ENCODE measurements at places on chromosomes 13 and 19.

GRCh38 chr13:62014299-62014698 lies 598.6 kb upstream of the PCDH20 start:
- no peak for DNase-seq

DNA sequence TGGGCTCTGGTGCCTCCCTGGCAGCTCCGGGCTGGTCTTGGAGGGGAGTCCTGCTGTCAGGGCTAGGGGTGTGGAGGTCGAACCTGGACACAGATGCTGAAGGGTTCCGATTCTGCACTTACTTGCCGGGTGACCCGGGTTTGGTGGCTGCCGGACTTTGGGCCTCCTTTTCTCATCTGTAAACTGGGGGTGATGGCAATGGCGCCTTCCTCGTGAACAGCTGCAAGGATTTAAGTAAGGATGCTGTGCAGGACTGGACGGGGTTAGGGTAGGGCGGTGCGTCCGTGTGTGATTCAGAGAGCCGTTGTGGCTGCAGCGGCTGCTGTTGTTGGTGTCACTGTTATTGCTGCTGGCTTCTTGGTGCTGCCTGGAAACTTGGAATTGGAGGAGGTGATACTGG lies 2.4 kb downstream of the HPN start:
- no peak for DNase-seq

GRCh38 chr19:35436477-35437405 lies 11.3 kb upstream of the FFAR2 start:
- no peak for DNase-seq

DNA sequence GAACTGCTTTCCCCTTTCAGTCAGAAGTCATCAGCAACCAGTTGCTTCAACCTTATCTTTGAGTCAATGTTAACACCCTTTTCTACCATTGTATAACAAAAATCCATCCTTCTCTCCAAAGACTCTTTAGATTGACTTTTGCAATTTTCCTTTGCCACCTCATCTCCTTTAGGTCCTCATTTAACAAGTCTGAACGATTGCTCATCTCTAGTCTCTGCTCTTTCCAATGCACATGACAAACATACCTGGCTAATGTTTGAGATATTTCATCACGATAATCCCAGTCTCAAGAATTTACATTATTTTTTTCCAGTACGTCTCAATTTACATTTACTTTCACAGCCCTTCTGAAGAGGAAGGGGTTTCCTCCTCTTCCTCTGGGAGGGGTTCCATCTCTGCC lies 127.5 kb downstream of the KLF12 start:
- DNase-seq: no peak

DNA sequence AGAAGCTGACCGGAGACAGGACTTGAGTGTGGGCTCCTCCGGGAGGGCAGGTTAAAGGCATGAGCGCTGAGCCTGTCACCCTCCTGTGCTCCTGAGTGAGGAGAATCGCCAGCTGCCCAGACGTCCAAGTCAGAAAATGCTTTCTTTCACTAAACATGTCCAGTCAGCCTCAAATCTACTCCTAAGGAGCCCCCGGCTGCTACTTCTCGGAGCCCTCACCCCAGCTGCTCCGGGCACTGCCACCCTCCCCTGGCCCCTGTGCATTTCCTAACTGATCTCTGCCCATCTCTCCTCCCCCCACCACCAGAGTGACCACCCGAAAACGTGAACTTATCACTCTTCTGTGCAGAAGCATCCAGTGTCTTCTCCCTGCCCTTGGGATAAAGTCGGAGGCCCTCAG lies 277.5 kb upstream of the SOX1 start:
- no peak for DNase-seq

DNA sequence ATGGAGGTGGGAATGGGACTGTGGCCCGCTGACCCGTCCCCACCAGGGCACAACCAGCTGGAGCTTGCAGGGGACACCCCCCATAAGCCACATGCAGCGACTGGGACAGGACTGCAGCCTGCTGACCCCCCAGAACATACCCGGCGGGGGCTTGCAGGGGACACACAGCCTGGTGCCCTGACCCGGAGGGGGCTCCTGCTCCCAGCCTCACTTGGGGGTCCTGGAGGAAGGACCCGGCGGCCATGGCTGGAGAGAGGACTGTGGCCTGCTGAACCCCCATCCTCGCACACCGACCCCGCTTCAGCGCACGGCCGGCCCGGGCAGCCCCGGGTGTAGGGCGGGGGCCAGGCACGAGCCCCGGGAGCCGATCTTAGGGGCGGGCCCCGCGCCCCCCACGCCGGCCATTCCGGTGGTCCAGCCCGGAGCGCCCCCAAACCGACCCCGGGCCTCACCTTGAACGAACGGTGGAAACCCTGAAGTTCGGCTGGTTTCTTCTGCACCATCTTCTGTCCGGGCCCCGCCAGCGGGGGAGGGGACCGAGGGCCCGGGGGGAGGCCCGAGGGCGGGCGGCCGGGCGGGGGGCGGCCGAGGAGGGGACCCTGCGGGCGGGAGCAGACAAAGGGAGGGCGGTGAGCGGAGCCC lies 574 bp downstream of the MKNK2 start:
- no peak for DNase-seq

DNA sequence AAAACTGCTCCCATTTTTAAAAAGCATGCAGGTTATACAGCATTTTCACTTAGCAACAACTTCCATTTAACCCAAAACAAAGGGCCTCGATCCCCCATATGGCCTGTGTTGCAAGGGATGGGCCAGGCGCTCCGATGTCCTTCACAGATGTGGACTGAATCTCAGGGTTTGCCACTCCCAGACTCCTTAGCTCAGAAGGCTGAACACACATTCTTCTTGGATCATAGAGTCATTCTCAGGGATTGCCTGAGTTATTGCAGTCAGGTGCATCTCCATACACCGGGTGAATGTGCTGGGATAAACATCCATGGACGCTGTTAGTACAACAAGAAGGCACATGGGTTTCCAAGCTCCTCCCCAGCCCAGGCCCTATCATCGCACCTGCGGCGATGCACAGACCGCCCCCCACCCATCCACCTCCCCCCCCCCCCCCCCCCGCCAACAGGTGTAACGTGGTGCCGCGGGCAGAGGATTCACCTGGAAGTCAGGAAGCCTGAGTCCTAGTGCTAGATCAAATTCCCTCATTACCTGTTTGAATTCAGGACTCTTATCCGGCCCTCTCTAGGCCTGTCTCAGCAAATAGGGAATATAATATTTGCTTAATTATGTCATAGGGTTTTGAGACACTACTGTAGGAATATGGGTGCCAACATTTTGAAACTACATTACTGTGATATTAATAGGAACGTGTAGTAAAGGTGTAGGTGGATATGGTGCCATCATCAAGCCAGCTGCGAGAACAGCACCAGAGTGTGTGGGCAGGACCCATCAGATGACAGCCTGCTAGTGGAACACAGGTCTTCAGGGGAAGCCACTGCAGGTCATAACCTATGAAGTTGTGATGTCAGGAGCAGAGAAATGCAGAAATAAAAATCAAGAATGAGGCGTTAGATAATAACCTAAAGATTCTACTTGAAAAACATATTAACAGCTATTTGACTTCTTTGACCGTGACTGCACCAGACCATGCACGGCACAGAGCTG lies 110.9 kb downstream of the SACS start:
- no peak for DNase-seq

- DNase-seq: no peak
Observed at GRCh38 chr19:29634002-29634401, 27.9 kb downstream of the POP4 start.

DNA sequence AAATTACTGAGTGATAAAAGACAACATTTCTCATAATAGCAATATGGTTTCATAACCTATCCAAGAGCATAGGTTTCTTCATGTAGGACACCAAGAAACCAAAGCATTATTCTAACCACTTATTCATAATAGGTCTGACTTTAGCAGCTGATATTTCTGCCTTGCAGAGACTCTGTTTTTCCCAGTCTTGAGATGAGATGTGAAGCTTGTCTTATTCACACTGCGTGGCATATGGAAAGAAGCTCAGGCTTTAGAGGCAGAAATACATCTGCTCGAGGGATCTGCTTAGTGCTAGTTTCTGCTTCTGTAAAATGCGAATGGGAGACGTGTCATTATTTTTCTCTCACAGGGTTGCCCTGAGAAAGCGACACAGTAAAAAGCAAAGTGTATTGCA lies 232.0 kb upstream of the SPRY2 start:
- no peak for DNase-seq

GRCh38 chr13:27857282-27857681 lies 62.5 kb upstream of the PDX1 start:
- no peak for DNase-seq

GRCh38 chr13:110275931-110276552 lies 30.9 kb downstream of the COL4A1 start:
- peak; percentile 86 for DNase-seq

DNA sequence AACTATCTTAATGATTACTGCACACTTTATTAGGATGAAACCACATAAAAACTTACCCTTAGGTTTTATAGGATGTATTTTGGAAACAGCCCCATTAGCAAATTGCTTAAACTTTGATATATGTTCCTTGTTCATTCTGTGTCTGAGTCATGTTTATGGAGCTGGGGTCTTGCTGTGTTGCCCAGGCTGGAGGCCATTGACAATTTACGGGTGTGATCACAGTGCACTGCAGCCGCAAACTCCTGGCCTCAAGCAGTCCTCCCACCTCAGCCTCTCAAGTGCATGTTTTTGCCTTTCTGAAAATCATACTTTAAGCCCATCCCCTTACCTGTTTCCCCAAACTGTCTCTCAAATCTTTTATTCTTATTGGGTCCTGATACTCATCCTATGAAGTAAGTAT lies 5.2 kb upstream of the CHAMP1 start:
- DNase-seq: no peak

- DNase-seq: no peak
Observed at GRCh38 chr13:20676213-20676612, 27.3 kb upstream of the IL17D start.

- DNase-seq: no peak
Observed at GRCh38 chr13:113990321-113990837, 16.5 kb upstream of the C13orf46 start.

Data from vagina (tissue), 2 donors.